ENCODE measurements at places on chromosomes 6 and 20.

DNA sequence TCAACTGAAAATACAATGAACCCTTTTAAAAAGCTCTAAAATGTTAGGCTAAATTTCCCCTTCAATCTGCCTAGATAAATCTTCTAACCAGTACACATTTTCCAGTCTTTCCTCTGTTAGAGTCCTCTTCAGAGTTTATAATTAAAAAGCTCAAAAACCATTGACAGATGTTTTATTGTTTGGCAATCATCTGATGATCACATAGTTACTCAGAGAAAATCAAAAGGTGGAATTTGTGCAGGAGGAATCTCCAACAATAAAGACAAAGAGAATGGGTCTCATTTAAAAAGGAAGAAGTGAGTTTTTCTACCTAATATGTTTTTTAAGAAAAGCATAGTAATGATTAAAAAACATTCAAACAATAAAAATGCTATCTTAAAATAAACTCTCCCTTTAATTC is 3.1 kb downstream of the TRAPPC3L start:
- DNase-seq, result no peak

- DNase-seq, result no peak
These were observed 288.9 kb downstream of the PREX1 start for GRCh38 chr20:48538856-48539255.

GRCh38 chr6:134002821-134003220 is 49.6 kb downstream of the SLC2A12 start:
- no peak for DNase-seq

DNA sequence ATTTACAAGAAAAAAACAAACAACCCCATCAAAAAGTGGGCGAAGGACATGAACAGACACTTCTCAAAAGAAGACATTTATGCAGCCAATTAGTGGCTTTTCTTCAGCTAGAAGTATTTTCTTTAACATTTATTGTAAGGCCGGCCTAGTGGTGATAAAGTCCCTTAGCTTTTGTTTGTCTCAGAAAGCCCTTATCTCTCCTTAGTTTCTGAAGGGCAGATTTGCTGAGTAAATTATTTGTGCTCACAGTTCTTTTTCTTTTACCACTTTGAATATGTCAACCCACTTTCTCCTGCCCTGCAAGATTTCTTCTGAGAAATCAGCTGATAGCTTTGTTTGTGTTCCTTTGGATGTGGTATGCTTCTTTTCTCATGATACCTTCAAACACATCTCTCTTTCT is 344.0 kb upstream of the SYNCRIP start:
- DNase-seq, result no peak

GRCh38 chr6:117555262-117555849 is 47.0 kb downstream of the GOPC start:
- DNase-seq, result no peak

DNA sequence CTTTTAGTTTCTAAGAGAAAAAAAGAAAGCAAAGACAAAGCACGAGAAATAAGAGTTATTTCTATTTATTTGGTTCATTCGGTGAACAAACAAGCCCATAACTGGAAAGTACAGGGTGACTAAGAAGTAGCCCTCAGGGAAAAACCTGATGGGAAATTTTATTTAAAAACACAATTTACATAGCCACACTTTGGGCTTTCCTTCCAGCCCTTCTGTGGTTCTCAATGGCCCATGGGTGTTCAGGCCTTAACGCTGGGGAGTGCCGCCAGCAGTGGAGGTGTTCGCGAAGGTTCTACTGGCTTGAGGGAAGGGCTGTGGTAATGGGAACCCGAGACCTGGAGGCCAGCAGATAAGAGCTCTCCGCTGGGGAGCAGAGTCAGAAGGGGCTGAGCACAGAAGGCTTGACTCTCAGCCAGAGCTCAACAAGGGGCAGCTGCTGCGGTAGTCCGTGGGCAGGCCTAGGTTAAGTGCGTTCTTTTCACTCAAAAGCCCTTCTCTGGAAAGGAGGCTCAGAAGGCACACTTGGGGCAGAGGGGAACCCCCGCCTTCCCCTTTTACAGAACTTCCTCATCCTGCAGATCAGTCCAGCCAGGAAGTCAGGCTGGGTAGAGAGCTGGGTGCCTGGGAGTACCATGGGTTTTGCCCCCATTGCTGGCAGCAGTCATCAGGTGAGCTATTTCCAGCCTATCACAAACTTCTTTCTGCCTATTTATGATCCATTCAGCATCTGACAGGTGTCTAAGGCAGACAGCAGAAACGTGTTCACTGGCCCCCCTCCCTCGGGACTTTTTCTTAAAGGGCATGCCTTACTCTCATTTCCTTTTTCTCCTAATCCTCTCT is 8.8 kb upstream of the CD83 start:
- no peak for DNase-seq

- DNase-seq, result no peak
These were observed 680.4 kb upstream of the MAP3K7 start for GRCh38 chr6:91267246-91267645.

Measured in vagina (tissue), 2 donors.